NCI-H1930 (cell line): ENCODE measurements at places on chromosomes 16 and 17.
A peak's percentile ranks its signal among the peaks of the same experiment; 100 is the strongest.

GRCh38 chr17:81528651-81529436 lies 667 bp downstream of the FSCN2 start:
- DNase-seq, result no peak

GRCh38 chr17:50111673-50112655 lies 16.8 kb downstream of the PDK2 start:
- no peak for DNase-seq

DNA sequence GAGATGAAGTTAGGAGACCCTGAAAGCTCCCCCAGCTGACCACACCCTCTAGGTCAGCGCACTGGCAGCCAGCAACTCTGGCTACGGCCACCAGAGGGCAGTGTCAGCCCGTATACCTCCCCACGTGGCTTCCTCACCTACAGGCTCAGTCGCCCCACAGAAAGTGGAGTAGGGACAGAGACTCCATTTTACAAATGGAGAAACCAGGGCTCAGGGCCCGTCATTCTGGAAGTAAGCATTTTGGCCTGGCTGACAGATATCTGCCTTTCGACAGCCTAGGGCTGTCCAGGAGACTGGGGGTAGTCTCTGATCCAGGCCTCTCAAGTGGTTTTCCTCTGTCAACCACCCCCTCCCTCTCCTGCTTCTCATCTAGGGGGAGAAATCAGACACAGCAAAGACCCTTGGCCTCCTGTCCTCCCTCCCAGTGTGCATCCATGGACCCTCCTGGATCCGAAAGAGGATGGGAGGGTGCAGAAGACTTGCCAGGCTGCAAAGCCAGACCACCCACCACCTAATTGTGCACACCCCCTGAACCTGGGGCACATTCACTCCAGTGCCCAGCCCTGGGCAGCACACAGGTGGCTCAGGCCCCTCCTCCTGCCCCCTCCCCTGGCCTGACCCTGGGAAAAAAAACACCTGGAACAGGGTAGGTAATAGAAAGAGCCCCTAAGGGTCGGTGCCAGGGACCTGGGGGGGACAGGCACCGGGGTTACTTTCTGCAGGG lies 3.8 kb upstream of the HAP1 start:
- DNase-seq, result peak; percentile 68

GRCh38 chr17:83191388-83192160 lies 112.2 kb downstream of the METRNL start:
- DNase-seq, result no peak

DNA sequence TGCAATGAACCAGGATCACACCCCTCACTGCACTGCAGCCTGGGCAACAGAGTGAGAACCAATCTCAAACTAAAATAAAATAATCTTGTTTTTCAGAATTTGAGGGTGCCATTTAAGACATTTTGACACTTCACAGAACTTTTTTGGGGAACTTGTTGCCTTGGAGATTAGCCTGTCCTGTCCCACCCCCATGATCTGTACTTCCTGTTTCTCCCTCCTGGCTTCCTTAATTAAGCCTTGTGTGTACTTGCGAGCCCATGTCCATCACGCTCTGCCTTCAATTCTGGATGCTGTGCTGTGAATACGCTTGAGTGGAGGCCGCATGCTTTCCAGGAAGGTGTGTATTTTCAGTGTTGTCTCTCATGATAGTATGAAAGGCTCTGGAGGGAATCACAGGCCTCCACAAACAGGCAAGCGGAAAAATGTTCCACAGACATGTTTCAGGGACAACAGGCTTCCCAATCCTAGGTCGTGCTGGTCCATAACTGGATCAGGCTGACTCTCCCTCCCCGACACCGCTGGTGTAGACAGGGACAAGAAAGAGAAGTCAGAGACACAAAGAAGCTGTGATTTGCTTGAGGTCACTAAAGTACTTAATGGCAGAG lies 56.9 kb downstream of the NOS2 start:
- DNase-seq, result no peak

DNA sequence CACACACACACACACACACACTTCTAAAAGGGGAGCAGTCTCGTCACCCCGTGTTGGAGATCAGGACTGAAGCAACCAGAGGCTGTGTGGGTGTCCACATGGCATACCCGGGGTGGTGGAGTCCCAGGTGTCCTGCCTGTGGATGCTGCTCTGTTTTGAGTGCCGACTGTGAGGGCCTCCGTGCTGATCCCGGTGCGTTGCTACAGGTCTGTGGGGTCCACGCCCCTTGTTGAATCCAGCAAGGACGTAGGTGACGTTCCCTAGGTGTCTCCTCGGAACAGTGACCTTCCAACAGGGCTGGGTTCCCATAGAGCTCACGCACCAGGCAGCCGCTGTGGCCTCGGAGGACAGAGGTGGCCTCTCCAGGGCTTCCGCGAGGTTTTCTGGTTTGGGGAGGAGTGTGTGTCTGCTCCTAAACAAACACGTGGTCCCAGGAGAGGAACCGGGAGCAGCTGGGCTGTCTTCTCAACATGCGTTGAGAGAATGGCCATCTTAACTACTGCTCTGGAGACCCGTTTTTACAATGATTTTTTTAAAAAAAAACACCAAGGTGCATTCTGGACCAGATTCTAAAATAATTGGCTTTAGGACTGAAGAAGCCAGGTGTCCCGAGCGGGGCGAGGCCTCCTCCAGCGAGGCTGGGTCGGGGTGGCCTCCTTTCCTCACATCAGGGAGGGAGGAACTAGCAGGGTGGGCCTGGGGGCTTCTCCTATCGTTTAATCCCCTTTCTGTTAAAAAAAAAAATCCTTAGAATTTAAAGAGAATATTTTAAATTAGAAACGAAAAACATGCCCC lies 100.6 kb upstream of the ZNF750 start:
- no peak for DNase-seq

DNA sequence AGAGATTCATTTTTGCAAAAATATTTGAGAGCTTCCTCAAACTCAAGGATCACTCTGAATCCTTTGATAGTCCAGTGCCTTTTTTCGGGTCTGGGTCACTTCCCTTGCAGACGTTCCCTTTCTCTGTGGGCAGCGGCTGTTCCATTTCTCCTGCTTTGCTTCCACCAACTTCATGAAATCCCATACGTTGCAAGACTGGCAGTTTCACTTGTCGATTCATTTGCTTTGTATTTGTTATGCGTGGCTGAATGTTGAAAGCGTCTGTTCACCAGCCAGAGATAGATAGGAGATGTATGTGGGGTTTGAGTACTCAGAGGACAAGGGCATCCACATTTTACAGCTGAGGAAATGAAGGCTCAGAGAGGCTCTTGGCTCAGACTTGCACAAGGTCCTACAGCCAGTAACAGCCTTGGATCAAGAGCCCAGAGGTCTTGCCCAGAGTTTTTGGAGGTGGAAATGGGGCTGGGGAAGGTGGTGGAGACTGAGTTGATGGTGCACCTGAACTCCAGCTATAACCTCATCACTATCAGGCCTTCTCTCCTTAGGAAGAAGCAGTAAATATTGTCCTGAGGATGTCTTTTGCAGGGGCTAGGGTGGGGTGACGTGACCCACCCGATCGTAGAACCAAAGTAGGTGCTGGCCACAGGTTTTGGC lies 1.3 kb upstream of the CCDC102A start:
- no peak for DNase-seq

DNA sequence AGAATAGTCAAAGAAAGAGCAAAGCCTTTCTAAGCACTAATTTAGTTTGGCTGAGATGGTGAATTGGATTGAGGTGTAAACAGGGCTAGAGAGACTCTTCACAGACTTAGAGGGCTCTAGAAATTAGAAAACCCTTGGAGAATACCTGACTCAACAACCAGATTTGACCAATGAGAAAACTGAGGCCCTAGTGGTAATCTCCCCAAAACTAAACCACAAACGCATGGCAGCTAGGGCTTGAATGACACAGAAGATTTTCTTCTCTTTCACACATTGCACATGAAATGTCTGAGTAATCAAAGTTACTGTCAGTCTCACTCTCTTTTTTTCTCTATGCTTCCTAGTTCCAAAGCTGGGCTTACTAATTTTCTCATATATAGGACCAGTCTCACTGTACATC lies 314.5 kb upstream of the KCNJ16 start:
- DNase-seq, result no peak

- no peak for DNase-seq
Observed at GRCh38 chr17:60311186-60311585, 80.7 kb downstream of the USP32 start.

- no peak for DNase-seq
Observed at GRCh38 chr16:59047114-59047513, 313.0 kb upstream of the GOT2 start.

GRCh38 chr17:59845595-59846393 lies 46.9 kb downstream of the TUBD1 start:
- peak; percentile 58 for DNase-seq

DNA sequence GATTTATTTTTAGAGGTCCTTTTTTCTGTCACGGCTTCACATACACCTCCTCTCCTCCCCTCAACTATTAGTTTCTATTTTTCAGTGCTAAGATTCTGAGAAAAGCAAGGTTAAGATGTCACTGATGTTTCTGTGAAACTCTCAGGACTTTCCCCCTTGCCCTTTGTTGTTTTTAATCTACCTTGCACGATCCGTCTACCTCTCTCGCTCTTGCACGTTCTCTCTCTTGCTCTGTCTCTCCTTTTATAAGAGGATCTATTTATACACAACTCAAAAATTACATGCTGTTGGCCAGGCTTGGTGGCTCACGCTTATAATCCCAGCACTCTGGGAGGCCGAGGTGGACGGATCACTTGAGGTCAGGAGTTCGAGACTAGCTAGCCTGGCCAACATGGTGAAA lies 43.6 kb downstream of the RPA1 start:
- no peak for DNase-seq

- DNase-seq, result no peak
Observed at GRCh38 chr16:56889206-56889605, 24.2 kb downstream of the SLC12A3 start.

GRCh38 chr17:45834471-45835396 lies 9.9 kb upstream of the SPPL2C start:
- DNase-seq, result no peak

GRCh38 chr16:63323722-63324705 lies 1287.8 kb upstream of the CDH8 start:
- no peak for DNase-seq

- no peak for DNase-seq
Observed at GRCh38 chr17:9146064-9146463, 124.8 kb downstream of the NTN1 start.

- no peak for DNase-seq
Observed at GRCh38 chr16:301235-301634, 18.3 kb downstream of the PDIA2 start.

- DNase-seq, result no peak
Observed at GRCh38 chr17:72697602-72698146, 394.8 kb downstream of the SLC39A11 start.

- DNase-seq, result no peak
Observed at GRCh38 chr16:86261379-86261778, 248.9 kb upstream of the FOXF1 start.

GRCh38 chr16:12089492-12090150 lies 113.1 kb downstream of the SNX29 start:
- no peak for DNase-seq

DNA sequence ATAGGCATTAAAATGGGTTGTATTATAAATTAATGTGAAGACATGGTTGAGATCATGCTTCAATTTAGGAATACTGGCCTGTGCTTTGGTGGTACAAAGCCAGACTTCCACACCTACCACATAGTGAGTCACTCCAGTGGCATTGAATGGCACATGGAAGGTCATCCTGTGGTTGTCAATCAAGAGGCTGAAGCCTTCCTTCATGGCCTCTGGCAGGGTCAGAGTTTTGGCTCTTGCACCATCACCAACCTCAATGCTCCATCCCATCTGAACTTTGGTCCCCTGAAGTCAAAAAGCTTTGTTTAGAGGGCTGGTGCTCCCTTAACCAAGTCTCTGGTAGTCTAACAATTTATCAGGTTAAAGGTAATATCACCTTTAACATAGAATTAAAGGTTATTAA lies 6.1 kb downstream of the ZP2 start:
- no peak for DNase-seq

DNA sequence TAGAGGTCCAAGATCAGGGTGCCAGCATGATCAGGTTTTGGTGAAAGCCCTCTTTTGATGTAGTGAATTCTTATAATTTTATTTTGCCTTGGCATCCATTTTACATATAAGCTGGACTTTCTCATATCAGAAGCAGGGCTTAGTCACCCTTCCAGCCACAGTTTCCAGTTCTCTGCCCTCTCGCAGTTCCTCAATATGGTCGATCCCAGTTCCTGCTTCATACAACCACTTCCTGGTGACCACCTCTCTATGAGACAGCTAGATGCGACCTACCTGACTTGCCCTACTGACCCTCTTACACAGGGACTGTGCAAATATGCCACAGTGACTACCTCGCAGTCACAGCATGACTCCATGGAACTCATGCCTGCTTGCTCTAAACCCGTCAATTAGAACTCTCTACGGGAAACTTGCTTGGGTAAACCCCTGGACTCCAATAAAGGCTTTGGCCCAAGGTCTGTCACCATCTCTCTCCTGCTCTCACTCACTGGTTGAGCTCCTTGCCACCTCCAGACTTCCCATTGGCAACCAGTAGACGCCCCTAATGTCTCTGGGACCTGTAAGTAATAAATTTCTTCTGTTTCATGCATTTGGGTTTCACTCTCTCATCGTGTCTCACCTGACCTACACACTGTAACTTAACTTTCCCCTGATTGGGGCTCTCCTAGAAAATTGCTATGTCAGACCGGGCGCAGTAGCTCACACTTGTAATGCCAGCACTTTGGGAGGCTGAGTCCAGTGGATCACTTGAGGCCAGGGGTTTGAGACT lies 21.4 kb downstream of the CD300LG start:
- no peak for DNase-seq

DNA sequence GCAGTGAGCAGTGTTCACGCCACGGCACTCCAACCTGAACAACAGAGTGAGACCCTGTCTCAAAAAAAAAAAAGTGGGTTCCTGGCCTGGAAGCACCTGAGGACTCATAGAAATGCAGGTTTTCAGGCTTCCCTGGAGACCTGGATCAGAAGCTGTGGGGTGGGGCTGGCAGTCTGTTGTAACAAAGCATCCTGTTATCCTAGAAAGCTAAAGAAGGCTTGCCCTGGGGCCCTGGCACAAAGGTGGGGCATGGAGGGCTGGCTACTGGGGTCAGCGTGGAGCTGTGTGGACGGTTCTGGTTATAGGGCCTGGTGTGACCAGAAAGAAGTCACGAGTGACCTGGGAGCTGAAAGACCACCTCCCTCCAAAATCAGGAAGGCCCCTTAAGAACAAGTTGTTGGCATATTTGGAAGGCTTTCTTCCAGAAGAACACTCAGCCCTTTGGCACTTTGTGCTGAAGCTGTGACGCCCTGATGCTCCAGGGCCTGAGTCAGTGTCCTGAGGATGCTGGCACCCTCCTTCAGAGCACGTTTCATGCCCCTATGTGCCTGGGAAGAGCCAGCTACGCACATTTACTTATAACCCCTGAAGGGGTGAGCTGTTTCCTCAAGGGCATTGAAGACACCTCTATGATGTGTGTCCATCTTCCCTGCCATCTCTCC lies 6.2 kb downstream of the CRISPLD2 start:
- DNase-seq, result no peak

DNA sequence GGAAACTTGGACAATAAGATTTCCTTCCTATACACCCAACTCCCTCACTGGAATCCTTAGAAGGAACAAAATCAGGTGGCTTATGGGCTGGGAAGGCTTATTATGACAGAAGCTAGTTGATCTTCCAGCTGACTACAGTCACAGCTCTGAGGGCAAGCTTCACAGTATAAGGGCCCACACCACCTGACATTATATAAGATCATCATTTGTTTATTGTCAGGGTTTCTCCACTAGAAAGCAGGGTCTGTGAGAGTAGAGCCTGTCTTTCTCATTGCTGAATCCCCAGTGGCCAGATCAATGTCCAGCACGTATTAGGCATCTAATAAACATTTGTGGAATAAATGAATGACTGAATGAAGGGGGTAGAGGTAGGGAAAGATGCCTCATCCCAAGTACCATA lies 57.8 kb upstream of the PHOSPHO1 start:
- no peak for DNase-seq

GRCh38 chr16:3259836-3260235 lies 3.4 kb upstream of the MEFV start:
- DNase-seq, result no peak
